NCI-H1092 (cell line): ENCODE measurements at places on chromosomes 4 and X.

GRCh38 chr4:108287834-108288413, 119.2 kb upstream of the LEF1 start:
- DNase-seq: no peak

- no peak for DNase-seq
Measured at GRCh38 chrX:69398881-69399280, 105.2 kb upstream of the NALF2 start.

- DNase-seq: no peak
Measured at GRCh38 chr4:6298035-6298434, 28.4 kb downstream of the WFS1 start.

DNA sequence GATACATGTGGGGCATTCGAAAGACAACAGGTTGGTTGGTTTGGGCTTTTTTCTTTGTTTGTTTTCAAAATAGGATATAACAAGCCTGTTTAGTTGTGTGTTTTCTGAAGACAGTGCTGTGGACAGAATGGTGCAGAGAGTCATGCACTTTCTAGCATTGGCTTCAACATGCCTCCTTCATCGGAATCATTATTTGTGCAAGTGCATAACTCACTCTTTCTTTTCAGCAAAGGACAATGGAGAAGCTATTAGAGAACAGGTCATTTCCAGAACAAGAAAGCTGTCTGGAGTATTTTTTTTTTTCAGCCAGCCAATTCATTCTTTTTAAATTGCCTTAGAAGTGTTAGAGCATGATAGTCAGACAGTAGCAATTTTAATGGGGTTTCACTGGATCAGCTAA, 225.8 kb downstream of the STK32B start:
- no peak for DNase-seq

GRCh38 chrX:78769101-78769755, 21.7 kb downstream of the LPAR4 start:
- DNase-seq: no peak

DNA sequence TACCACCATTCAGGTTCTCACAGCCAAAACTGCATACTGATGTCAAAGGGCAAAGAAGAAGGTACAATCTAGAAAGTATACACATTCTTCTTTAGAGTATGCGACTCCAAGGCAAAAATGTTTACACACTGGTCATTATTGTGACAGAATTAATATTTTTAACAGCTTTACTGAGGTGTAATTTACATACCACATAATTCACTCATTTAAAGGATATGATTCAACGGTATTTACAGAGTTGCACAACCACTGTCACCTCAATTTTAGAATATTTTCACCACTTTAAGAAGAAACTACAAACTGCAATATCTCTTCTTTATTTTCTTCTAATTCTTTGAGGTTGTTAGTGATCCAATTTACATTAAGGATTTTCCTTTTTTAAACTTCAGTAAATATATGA, 325.4 kb upstream of the SMIM31 start:
- no peak for DNase-seq

DNA sequence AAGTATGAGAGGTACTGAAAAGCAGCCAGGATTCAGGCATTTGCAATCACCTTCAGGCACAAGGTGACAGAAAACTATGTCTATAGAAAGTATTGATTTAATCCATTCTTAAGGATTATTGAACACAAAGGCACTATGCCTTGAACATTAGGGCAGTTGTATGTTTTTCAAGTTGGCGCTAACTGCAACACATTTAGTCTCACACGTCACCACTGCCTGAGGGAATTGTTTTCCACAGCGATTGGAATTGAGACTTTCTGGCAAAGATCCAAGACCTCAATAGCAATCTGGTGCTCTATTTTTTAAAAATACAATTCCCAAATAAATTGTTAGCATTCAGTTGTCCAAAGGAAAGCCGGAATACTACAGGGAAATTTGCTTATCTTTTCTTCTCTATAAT, 52.7 kb upstream of the FTHL17 start:
- no peak for DNase-seq
